ENCODE measurements at places on chromosomes 6 and 20.

DNA sequence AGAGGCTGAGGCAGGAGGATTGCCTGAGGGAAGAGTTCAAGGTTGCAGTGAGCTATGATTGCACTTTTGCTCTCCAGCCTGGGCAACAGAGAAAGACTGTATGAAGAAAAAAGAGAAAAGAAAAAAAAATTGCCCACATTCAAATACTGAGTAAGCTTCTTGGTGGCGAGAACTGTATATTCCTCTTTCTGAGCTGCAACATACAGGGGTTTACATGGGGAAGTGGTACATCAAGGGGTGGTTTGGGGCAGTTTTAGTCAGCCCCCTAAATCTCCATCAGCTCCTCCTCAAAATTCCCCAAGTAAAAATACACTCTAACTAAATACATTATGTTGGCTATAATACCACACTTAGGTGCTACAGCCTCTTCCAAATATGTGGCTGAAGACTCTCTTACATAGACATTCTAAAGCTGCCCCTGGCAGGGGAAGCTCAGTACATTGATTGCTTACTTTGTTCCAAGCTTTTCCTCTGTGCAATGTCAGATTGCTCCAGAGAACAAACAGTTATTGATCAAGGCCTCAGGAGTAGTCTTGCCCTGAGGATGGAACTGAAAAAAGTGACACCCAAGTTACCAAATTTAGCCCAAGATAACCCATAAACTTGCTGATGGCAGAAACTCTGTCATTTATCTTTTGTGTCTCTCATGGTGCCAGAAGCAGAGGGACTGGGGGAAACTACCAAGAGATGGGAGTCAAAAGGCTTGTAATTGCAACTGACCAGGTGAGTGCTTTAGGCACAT is 107.4 kb upstream of the RIPOR2 start:
- DNase-seq: no peak

DNA sequence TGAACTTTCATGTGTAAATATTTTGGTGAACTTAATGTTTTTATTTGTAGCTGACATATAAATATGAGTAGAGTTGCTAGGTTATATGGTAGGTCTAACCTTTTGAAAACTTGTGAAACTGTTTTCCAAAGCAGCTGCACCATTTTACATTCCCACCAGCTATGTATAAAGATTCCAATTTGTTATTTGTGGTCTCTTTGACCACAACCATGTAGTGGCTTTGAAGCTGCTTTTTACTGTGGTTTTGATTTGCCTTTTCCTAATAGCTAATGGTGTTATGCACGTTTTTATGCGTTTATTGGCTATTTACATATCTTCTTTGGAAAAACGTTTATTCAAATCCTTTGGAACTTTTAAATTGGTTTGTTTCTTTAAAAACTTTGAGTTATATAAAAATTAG is 10.3 kb downstream of the CST3 start:
- DNase-seq: no peak

DNA sequence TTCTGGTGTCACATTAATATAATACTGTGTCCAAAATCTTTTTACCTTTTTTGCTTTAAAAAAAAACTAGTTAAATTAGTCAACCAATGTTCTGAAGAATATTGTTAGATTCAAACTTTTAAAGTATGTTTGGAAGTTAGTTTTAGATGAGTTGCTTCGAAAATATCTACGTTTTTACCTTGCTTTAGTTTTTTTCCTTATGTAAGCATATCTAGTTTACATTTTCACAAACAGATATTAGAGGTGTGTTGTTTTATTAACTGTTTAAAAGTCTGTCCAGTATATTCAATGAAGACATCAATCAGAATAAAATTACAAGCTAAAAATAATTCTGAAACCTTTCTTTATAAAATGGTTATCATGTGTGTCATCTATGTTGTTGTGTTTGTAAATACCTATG is 375.0 kb upstream of the BTBD3 start:
- DNase-seq: no peak

DNA sequence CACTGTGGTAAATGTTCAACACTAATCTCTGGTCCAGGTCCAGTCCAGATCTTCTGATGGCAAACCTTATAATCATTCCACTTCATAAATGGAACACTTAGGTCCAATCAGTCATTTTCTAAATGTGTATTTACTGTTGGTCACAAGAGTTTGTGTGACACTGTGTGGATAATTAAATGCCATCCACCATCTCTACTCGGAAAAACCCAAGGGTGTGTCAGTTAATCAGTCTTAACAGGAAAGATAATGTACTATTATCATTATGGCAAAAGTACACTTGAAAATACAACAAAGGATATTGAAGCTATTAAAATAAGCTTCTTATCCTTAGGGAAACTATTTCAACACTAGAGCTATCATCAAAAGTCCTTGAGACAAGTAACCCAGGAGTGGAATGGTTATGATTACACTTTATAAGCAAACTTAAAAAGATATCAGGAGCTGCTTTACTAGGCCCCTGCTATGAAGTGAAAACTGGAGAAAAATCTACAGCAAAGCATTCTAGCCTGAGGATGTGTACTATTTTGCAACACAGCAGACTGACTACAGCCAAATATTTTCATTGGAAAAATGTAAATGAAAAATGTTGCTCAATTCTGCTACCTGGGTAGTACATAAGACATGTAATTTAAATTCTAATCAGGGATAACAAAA is 227.9 kb downstream of the LAMA2 start:
- no peak for DNase-seq

GRCh38 chr6:12200015-12200564 is 90.1 kb upstream of the EDN1 start:
- no peak for DNase-seq

- DNase-seq: no peak
Observed at GRCh38 chr20:4787820-4788219, 66.1 kb downstream of the PRND start.

DNA sequence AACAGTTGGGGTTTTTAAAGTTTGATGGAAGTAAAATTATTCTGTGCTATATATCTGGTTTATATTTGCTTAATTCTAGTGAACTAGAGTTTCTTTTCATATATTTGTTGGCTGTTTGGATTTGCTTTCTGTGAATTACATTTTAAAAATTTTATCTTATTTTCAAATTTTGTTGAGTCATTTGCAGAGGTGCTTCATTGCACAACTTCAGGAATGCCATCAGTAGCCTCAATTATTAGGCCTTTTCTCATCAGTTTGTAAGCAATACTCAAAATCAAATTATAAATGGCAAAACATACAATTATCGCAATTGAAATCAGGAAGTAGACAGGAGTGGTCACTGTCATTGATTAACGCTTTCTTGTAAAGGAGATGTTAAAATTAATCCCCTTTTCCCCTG is 96.9 kb downstream of the UBE3D start:
- DNase-seq: no peak

DNA sequence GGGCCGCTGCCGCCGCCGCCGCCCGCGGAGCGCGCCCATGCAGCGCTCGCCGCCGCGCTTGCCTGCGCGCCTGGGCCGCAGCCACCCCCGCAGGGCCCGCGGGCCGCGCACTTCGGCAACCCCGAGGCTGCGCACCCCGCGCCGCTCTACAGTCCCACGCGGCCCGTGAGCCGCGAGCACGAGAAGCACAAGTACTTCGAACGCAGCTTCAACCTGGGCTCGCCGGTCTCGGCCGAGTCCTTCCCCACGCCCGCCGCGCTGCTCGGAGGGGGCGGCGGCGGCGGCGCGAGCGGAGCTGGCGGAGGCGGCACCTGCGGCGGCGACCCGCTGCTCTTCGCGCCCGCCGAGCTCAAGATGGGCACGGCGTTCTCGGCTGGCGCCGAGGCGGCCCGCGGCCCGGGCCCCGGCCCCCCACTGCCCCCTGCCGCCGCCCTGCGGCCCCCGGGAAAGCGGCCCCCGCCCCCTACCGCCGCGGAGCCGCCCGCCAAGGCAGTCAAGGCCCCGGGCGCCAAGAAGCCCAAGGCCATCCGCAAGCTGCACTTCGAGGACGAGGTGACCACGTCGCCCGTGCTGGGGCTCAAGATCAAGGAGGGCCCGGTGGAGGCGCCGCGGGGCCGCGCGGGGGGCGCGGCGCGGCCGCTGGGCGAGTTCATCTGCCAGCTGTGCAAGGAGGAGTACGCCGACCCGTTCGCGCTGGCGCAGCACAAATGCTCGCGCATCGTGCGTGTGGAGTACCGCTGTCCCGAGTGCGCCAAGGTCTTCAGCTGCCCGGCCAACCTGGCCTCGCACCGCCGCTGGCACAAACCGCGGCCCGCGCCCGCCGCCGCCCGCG is 730 bp downstream of the INSM1 start:
- no peak for DNase-seq

DNA sequence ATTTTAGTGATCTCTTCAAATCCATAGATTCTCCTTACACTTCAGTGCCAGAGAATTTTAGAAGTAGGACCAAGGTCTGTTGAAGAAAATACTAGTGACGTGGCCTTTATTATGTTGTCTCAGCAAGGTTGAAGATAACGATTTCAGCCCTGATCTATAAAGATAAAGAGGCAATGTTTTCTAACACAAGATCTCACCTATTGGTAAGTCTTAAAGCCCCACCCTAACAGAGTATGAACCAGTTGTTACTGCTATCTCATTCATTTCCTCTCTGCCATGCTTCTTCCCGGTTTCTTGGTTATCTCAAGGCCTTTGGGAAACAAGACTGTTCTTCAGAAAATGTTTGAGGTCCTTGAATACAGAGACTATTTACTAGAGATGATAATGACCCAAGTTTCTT is 53.1 kb downstream of the KIAA0408 start:
- DNase-seq: no peak

GRCh38 chr6:168834042-168834587 is 393.1 kb downstream of the SMOC2 start:
- DNase-seq: no peak

GRCh38 chr20:32681175-32682084 is 7.7 kb upstream of the C20orf203 start:
- DNase-seq: no peak

GRCh38 chr6:97282238-97282725 is 734 bp downstream of the MMS22L start:
- DNase-seq: no peak

DNA sequence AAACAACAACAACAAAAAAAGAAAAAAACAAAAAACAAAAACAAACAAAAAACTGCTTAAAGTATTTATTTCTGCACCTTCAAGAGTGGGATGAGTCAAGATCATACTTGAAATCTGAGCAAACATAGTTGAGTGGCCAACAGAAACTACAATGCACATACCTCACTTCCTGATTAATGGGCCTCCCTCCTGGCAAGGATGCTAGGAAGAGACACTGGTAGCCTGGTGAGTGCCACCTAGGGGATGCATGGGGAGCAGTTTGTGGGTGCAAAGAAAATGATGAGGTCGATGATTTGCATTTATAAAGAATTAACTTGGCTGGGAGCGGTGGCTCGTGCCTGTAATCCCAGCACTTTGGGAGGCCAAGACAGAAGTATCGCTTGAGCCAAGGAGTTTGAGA is 808.1 kb downstream of the MAFB start:
- no peak for DNase-seq

DNA sequence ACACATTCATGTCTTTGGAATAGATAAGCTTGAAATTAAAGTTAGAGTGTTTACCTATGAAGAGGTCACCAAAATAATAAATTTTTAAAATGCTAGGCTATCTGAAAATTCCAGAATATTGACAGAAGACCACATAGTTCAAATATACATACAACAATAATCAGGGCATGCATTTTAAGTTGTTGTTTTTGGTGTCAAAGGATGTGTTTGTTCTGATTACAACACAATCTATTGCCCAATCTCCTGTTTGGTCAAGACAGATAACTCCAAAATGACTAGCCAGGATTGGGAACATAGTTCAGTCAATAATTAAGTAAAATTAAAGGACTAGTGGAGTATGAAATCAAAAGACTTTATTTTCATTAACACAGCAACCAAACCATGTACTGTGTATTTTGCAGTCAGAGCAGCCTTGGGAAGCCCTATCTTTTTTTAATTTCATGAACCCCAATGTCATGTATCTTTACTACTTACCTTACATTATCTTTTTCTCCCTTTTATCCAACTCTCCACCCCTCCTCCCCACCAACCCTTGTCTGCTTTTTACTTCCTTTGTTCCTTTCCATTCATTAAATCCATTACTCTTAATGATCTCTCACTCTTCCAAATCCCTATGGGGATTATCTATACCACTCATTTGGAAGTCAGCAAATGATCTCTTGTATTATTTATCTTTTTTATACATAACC is 111.2 kb downstream of the CDK19 start:
- DNase-seq: no peak

- no peak for DNase-seq
Observed at GRCh38 chr6:52215787-52216186, 28.5 kb downstream of the IL17F start.

DNA sequence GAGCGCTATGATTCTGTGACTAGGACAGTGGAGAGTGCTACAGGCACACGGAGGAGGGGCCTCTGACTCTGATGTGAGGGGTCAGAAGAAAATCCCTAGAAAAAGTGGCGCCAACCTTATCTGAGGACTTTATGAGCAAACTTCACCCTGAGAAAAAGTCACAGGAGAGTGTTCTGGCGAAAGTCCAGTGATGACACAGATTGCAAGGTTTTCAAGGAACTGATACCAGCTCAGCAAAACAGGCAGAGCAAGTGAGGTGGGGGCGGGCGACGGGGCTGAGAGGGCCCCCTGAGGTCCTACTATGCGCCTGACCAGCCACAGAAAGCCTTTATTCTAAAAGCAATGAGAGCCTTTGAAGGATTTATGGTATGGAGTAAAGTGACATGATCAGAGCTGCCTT is 73.3 kb downstream of the SLC22A23 start:
- DNase-seq: no peak

DNA sequence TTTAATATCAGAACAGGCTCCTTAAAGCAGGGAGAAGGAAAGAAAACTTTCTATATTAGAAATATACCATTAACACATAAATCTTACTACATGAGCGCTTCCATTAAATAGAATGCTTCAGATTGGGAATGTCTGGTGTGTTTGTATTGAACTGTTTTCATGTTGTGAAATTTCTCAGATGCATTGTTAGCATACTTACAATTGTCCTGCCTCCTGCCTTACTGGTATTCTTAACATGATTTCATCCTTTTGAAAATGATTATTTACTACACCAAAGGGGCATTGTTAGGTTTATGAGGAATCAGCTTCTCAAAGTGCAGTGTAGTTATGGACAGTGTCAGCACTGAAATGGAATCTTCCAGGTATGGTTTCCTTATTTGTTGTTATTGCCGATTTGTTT is 145.6 kb downstream of the MTFR2 start:
- DNase-seq: no peak

DNA sequence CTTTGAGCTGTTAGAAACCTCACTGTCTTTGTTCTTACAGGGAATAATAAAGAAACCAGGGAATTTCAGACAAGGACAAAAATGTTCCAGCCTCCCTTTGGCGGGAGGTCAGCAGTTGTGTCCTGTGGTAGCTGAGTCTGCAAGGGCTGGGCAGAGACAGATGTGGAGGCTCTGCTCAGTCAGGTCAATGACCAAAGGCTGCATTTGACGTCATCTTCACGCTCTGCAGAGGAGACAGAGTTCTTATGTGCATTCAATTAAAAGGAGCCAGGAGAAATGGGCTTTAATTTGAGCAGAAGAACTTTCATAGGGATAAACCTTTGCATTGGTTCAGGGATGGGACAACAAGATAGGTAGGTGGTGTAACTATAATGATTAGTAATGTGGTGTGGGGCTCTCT is 45.1 kb upstream of the FOXA2 start:
- DNase-seq: no peak

Data from C1 segment of cervical spinal cord (tissue), 14 donors.